Stimulated activated CD4-positive, alpha-beta T cell treated with anti-CD3 and anti-CD28 coated beads, Interleukin-1b, Interleukin-23, amount 100 ng/mL, for 48 hours (primary cell): ENCODE measurements at places on chromosomes 11 and 22.
A peak's percentile ranks its signal among the peaks of the same experiment; 100 is the strongest.

GRCh38 chr11:66529069-66529468, 16.8 kb downstream of the ZDHHC24 start:
- no peak for DNase-seq

- no peak for DNase-seq
These were observed 19.6 kb upstream of the TXNRD2 start for GRCh38 chr22:19961201-19961580.

- DNase-seq, result peak; percentile 38
These were observed at the start of gene MRPL23 for GRCh38 chr11:1946812-1947484. TSS of gene MRPL23 (plus strand) at chr11:1947332. CDS start at chr11:1947363, 31 bp downstream.

DNA sequence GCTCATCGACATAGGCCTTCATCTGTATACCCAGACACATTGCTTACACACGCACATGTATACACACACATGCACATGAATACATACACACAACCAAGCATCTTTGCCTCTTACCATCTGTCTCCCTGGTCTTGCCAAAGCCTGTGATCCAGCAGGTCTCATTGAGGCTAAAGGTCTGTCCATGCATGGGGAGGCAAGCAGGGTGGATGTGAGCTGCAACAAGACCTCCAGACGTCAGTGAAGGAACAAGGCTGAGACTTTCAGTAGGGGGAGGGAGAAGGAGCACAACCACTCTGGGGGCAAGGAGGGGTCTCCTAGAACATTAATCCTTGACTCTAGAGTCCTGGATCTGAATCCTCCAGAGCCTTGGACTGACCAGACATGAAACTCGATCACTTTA, 23.7 kb downstream of the TMPRSS13 start:
- DNase-seq, result no peak

DNA sequence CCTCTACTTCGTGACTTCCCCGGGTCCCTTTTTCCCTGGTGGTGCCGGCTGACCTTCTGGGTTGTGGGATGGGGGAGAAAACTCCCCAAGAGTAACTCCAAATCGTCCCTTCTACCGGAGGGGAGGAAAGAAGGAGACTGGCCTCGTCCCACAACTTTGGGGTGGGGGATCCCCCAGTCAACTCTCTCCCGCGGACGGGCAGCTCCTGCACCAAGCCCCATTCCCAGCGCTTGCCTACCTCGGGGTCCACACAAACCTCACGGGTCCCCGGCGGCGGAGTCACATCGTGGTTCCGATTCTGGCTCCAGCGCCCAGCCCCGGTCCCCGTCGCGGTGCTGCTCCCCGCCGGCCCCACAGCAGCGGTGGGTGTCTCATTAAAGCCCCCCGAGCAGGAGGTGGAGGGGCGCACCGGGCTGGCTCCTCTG, 317 bp downstream of the BDNF start:
- DNase-seq, result no peak

DNA sequence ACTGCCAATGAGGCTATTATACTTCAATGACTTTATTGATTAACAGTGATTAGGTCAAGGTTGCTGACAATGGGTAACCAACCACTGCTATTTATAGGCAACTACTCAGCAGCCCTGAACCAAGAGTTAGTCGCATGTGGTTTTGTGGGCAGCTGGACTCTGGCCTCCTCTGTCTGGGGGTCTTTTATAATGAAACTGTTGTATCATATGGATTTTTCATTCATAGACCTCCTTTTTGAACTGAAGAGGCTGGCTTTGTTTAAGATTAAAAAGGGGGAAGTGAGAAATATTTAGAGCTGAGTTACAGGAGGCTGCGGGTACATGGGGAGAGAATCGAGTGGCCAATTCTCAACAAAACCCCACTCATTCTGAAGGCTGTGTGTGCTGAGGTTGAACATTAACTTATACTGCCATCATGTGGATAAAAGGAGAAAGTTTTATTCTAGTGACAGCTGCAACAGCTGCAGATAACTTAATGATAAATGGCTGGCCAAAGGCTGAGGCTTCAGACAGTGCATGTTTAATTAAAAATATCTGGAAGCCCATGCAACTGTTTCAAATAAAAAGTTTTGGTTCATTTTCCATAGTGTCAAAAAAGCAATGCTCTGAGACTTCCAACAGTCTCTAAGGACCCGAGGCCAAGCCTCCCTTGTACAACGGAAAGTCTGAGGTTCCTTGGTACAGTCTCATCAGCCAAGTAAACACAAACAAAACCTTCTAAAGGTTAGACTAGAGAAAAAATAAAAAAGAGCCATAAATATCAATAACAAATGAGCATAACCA, 682.6 kb downstream of the KCNA4 start:
- DNase-seq, result no peak

DNA sequence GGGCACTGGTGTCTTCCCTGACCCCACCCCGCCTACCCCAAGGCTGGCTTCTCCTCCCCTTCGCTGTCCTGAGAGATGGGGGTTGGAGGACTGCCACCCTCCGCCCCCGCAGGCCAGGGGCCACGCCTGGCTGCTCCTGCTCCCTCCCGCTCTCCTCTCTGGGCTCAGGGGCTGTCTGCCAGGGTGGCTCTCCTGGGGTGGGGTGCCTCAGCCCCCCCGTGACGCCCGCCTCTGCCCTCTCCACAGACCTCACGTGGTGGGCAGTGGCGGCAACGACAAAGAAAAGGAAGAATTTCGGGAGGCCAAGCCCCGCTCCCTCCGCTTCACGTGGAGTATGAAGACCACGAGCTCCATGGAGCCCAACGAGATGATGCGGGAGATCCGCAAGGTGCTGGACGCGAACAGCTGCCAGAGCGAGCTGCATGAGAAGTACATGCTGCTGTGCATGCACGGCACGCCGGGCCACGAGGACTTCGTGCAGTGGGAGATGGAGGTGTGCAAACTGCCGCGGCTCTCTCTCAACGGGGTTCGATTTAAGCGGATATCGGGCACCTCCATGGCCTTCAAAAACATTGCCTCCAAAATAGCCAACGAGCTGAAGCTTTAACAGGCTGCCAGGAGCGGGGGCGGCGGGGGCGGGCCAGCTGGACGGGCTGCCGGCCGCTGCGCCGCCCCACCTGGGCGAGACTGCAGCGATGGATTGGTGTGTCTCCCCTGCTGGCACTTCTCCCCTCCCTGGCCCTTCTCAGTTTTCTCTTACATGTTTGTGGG, 8.1 kb downstream of the RCOR2 start:
- no peak for DNase-seq

DNA sequence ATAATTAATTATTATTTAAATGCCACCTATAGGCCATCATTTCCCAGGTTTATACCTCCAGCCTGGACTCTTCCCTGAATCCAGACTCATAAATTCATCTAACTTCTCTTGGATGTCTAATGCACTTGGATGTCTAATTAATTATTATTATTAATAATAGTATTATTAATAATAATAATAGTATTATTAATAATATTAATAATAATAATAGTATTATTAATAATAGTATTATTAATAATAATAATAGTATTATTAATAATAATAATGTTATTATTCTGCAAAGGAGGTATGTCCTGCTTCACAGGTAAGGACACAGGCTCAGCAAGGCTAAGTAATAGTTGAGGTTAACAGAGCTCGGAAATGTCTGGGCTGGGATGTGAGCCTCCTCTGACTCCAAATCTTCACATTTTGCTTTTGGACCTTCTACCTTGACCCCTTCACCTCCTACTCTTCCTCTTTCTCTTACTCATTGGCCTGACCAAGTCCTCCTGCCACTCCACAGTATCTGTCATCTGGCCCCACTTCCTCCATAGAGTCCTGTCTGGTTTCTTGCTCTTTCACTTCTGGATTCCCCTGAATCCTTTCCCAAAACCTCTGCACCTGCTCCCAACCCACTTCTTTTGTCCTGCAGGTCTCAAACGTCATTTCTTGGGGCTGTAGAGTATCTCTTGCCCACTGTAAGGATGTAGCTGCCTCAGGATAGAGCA, 8.0 kb downstream of the RIBC2 start:
- DNase-seq, result no peak
